GM23248 (cell line): ENCODE measurements at places on chromosomes 7 and 10. TPM values are rescaled to one million over a fixed set of nuclear protein-coding genes. Genes with fewer than 3 reads are reported as not detected.

DNA sequence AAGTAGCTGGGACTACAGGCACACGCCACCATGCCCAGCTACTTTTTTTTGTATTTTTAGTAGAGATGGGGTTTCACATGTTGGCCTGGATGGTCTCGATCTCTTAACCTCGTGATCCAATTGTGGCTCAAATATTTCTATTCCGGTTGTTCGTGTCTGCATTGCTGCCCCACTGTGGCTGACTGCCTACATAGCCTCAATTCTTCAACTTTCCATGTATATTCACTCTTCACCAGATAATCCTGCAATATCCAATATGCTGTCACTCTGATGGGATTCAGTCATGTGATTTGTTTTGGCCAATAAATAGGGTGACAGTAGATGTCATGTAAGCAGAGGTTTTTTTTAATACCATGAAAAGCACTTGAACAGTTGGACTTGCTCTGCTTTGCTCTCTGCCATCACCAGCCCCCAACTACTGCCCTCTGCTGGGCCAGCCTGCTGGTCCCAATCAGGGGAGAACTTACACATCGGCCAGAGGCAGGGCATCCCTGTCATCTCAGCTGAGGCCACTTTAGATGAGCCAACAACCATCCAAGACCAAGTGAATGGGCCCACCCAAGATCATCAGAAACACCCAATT, 56.7 kb downstream of the NSUN6 start:
- no peaks in the 10 kb centered on the region for H3K4me1 ChIP-seq
- no peak for DNase-seq
- H3K4me3 ChIP-seq, result no peak overlapping the region

- no peaks in the 10 kb centered on the region for H3K27me3 ChIP-seq
- H3K36me3 ChIP-seq, result no peaks in the 10 kb centered on the region; the same call in 1 of the 2 replicates
- peaks cover 26% of the 10 kb centered on the region for H3K4me1 ChIP-seq
- H3K27ac ChIP-seq, result no peak overlapping the region
- no peak overlapping the region for H3K4me3 ChIP-seq
- no peak for DNase-seq
Observed at GRCh38 chr7:105036217-105037168, 22.5 kb downstream of the KMT2E start.

- H3K27me3 ChIP-seq, result peaks cover 12% of the 10 kb centered on the region; the same call in 1 of the 2 replicates
- DNase-seq, result no peak
- H3K36me3 ChIP-seq, result no peaks in the 10 kb centered on the region
Observed at GRCh38 chr10:71436268-71437125, 39.8 kb downstream of the CDH23 start.

- H3K4me3 ChIP-seq, result no peak overlapping the region
- DNase-seq, result peak; percentile 35
- H3K27me3 ChIP-seq, result no peaks in the 10 kb centered on the region
- peaks cover 24% of the 10 kb centered on the region for H3K4me1 ChIP-seq
- H3K36me3 ChIP-seq, result no peaks in the 10 kb centered on the region
Observed at GRCh38 chr7:38327637-38328036, 54.2 kb upstream of the TARP start.

Gene POLR2J2
- 0.43 and 0.51 TPM in 2 replicates for total RNA-seq

Gene GHRHR
- total RNA-seq, result not detected in 2 replicates

DNA sequence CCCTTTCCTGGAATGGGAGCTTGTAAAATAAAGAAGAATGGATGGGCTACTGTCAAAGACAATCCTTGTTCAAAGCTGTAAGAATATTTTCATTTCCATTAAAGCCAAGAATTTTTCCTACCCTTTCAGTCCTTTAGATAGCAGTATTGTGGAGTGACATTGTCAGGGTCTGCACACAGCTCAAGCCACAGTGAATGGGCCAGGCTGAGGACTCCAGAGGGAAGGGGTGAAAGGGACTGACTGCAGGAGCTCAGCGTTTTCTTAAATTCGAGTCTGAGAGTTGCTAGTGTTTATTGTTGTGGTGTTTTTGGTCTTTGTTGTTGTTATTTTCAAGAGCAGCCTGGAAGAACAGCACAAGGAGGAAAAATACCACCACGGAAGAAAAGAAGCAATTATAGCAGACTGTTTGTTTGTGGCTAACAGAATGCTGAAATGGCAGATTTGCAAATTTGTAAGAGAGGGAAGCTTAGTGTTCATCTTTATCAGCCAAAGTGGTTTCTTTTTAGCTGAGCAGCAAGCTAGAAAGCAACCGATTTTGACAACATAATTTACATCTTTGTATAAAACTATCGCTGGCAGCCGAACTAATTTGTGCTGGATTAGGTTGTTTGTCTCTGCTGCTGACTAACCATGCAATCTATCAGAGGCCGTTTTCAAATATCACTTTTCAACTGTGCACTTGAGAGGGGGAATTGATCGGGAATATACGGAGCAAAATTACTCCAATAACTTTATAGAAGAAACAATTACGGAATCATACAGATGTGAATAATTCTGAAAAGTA, 192.1 kb downstream of the LRMDA start:
- no peak overlapping the region for H3K27ac ChIP-seq
- H3K4me1 ChIP-seq, result no peaks in the 10 kb centered on the region
- H3K27me3 ChIP-seq, result peaks cover 36% of the 10 kb centered on the region

DNA sequence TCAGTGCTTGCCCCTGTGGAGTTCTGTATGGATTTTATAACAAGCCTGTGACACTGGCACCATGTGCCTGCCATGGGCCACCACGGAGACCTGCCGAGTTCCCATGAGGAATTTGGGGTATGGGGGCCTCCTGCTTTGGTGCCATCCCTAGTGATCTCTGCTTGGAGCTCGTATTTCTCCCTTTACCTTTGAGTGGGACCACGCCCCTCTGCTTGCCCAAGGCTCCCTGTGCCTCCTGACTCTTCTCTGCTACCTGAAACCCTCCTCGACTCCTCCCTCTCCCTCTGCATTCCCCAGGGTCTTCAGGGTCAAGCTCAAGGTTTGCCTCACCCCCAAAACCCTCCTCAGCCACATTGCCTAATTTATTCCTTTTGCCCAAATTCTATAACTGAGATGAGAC, 225.0 kb downstream of the BUB3 start:
- no peak overlapping the region for H3K4me3 ChIP-seq
- H3K27ac ChIP-seq, result no peak overlapping the region
- no peaks in the 10 kb centered on the region for H3K4me1 ChIP-seq
- H3K27me3 ChIP-seq, result no peaks in the 10 kb centered on the region; the same call in 1 of the 2 replicates

DNA sequence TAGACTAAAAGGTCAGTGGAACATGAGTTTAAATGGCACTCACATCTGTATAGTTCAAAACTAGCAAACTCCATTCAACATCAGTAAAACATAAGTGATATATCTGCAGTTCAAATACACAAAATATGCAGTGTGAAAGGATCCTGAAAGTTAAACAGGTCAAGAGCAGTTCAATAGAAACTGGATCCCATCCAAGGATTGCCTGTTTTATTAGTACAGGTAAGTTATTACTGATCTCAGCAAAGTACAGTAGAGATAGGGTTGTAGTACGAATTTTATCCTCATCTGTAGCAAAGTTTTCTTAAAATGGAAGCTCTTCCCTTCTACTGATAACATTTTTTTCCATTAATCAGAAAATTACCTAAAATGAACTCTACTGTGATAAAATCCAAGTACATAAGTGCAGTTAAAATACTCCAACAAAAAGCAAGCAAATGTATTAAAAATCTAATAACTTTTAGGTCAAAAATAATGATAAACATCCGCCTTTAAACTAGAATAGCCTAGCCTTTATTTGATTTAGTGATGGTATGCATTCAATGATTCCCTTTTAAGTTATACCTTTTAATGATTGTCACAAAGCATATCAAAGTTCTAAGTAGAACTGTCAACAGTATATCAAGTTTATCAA, 2.2 kb downstream of the ZNF800 start:
- H3K4me1 ChIP-seq, result peaks cover 25% of the 10 kb centered on the region
- DNase-seq, result no peak
